ENCODE measurements at places on chromosomes 11 and 22. TPM values are rescaled to one million over a fixed set of nuclear protein-coding genes. Genes with fewer than 3 reads are reported as not detected.

The PAMR1 gene
- 10.8 TPM for total RNA-seq

The CPT1B gene
- 14.0 TPM for total RNA-seq

The CABP4 gene
- total RNA-seq: 5.7 TPM

The ZNF280B gene
- total RNA-seq: not detected

The HBG1 gene
- total RNA-seq: not detected

The C11orf91 gene
- total RNA-seq: not detected

The KCNQ1 gene
- total RNA-seq: 7.5 TPM

The SF3B2 gene
- 163 TPM for total RNA-seq

The ZW10 gene
- total RNA-seq: 9.8 TPM

The C1QTNF5 gene
- 55.2 TPM for total RNA-seq

The TNNI2 gene
- not detected for total RNA-seq

The LDHAL6A gene
- not detected for total RNA-seq

The OR8B12 gene
- total RNA-seq: not detected

The MYEOV gene
- total RNA-seq: 5.9 TPM

The SIK2 gene
- 19.7 TPM for total RNA-seq

The CDC42BPG gene
- 0.30 TPM for total RNA-seq

The SREBF2 gene
- 73.5 TPM for total RNA-seq

The GLB1L2 gene
- 2.0 TPM for total RNA-seq

The WT1 gene
- total RNA-seq: not detected

The SLC22A12 gene
- 0.30 TPM for total RNA-seq

The DENND5A gene
- 120 TPM for total RNA-seq

The GPR83 gene
- total RNA-seq: 0.21 TPM

The CWC15 gene
- total RNA-seq: 33.9 TPM

The CD3D gene
- 1.1 TPM for total RNA-seq

The SLC29A2 gene
- total RNA-seq: 5.4 TPM

The ART1 gene
- 2.4 TPM for total RNA-seq

The XKR3 gene
- total RNA-seq: not detected

The CRYAB gene
- 353 TPM for total RNA-seq

The OR8D2 gene
- not detected for total RNA-seq

The CCDC87 gene
- 0.30 TPM for total RNA-seq

The CAVIN3 gene
- 270 TPM for total RNA-seq

The CALCA gene
- total RNA-seq: not detected

The FOLR2 gene
- total RNA-seq: 27.8 TPM

The CNGA4 gene
- not detected for total RNA-seq

The RAB3IL1 gene
- total RNA-seq: 58.8 TPM

The SMTNL1 gene
- not detected for total RNA-seq

The TRPM5 gene
- not detected for total RNA-seq

The SLC43A3 gene
- total RNA-seq: 110 TPM

The OR2AG1 gene
- total RNA-seq: not detected

The NEFH gene
- total RNA-seq: 0.78 TPM

The CTSC gene
- 45.1 TPM for total RNA-seq

The KRTAP5-9 gene
- total RNA-seq: not detected

The PRR33 gene
- not detected for total RNA-seq

The F2 gene
- total RNA-seq: not detected

The DNAL4 gene
- total RNA-seq: 17.3 TPM

The DEUP1 gene
- total RNA-seq: not detected

The FTH1 gene
- total RNA-seq: 3,872 TPM

The TEX12 gene
- not detected for total RNA-seq

All from tibial nerve (tissue), 4 donors.